ENCODE measurements at places on chromosomes 16 and 17.
A peak's percentile ranks its signal among the peaks of the same experiment; 100 is the strongest.

GRCh38 chr16:5018793-5019192 is 14.9 kb downstream of the NAGPA start:
- no peak for DNase-seq

GRCh38 chr17:21131137-21131536 is 4.4 kb downstream of the DHRS7B start:
- no peak for DNase-seq

- no peak for DNase-seq
Observed at GRCh38 chr16:60748366-60748765, 1287.9 kb downstream of the CDH8 start.

DNA sequence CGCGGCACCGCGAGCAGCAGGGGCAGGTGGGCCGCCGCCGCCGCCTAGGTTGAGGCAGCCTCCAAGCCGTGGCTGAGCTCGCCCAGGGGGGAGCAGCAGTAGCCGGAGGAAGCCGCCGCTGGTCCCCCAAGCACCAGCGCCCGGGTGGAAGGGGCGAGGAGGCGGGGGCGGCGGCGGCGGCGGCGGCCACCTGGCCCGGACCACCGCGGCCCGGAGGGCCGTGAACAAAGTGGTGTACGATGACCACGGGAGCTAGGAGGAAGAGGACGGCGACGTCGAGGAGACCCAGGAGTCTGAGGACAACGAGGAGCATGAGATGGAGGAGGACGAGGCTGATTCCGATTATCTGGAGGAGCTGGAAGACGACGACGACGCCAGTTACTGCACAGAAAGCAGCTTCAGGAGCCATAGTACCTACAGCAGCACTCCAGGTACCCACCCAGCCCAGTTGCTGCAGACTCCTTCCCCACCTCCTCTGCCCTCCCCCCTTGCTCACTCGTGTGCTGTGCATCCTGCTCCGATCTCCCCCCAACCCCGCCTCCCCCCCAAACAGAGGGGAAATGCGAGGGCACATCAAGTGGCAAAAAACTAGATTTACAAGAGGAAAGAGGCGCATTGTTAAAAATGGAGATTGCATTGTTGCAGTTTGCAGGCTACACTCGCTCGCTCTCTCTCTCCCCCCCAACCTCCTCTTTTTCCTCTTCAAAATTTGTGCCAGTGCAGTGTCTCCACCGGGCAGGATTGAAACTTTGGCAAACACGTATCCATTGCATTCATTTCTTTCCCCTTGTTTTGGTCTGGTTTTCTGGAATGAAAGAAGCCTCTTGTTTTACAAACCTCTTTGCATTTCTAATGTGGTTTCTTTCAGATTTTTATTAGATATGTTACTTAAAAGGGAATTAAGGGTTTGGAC is 41.8 kb upstream of the AMZ2 start:
- DNase-seq, result no peak

- DNase-seq, result no peak
Observed at GRCh38 chr16:68083861-68084503, 1.2 kb upstream of the NFATC3 start.

DNA sequence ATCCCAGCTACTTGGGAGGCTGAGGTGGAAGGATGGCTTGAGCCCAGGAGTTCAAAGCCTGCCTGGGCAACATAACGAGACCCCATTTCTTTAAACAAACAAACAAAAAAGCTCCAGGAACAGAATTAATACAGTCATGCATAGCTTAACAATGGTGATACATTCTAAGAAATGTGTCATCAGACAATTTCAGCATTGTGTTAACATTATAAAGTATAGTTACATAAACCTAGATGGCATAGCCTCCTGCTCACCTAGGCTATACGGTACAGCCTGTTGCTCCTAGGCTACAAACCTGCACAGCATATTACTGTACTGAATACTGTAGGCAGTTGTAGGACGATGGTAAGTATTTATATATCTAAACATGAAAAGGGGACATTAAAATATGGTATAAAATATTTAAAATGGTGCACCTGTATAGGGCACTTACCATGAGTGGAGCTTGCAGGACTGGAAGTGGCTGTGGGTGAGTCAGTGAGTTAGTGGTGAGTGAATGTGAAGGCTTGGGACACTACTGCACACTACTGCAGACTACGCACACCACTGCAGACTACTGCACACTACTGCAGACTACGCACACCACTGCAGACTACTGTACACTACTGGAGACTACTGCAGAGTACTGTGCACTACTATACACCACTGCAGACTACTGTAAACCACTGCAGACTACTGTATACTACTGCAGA is 74.6 kb downstream of the TMC6 start:
- DNase-seq, result no peak

DNA sequence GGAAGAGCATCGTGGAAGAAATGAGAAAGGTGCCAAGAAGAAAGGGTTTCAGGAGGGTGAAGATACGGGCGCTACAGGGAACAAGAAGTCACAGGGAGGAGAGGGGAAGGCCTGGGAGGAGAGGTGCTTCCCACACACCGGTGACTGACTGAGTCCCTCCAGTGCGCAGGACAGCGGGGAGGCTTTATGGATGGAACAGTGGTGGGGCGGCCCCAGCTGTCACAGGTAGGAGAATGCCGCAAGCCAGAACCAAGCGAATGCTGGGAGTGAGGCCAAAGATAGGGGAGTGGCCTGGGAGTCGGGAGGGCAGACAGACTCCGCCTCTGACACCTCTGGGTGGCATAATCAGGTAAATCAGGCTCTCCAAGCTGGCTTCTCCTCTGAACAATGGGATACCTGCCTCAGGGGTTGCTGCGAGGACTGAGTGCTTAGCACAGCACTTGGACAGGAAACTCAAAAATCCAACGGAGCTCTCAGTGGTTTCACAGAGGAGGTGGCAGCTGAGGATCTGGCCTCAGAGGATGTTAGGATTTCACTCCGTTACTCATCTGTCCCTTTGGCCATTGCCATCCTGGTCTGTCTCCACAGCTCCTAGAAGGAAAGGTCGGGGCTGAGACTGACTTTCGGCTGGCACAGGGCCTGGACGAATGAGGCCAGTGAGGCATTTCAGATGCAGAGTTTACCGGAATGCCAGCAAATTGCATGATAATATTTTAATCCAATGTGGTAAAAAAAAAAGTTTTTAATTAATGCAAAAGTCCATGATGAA is 717 bp upstream of the CNP start:
- peak; percentile 69 for DNase-seq

DNA sequence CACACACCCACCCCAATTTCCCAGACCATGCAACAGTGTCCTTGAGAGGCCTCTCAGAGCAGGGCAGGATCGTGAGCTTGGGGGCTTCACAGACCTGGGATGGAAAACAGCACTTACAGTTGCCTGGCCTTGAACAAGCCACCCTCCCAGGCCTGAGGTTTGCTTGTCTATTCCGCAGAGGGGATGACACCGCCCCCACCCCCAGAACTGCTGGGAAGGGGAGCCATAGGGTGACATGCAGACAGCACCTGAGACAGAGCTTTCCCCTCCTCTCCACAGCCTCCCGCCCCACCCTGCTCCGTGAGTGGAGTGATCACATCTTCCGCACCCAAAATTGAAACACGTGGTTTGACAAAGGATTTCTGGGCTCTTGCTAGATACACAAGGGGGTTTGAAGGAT is 131.5 kb upstream of the TNRC6C start:
- DNase-seq, result no peak

DNA sequence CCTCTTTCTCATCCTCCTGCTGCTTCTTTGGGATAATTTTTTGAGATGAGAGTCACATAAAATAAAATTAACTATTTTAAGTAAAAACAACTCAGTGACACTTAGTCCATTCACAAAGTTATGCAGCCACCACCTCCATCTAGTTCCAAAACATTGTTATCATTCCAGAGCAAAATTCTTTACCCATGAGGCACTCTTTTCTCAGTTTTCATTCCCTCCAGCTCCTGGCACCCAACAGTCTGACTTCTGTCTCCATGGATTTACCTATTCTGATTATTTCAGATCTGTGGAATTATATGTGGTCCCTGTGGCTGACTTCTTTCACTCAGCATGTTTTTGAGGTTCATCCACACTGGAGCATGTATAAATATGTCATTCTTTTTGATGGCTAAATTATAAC is 239.9 kb upstream of the DYNLRB2 start:
- DNase-seq, result no peak

DNA sequence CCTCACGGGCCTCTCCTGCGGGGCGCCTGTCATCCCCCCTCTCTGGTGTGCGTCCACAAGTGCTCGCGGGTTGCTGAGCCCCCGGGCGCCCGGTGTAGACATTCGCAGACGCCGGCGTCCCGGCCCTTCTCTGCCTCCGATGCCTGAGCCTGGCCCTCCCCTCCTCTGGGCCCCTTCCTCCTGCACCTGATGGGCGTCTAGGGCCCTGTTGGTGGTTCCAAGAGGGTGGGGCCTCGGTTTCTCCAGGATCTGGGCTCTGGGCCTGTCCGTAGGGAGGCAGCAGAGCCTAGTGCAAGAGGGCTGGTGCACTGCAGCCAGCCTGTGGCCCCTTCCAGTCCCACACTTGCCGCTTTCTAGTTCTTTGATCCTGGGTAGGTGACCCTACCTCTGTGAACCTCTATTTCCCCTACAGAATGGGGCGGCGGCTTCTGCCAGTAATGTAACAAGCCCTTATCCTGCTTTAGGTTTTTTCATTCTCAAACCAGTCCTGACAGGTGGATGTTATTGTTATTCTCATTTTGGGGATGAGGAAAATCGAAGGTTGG is 623 bp downstream of the E4F1 start:
- DNase-seq, result no peak

DNA sequence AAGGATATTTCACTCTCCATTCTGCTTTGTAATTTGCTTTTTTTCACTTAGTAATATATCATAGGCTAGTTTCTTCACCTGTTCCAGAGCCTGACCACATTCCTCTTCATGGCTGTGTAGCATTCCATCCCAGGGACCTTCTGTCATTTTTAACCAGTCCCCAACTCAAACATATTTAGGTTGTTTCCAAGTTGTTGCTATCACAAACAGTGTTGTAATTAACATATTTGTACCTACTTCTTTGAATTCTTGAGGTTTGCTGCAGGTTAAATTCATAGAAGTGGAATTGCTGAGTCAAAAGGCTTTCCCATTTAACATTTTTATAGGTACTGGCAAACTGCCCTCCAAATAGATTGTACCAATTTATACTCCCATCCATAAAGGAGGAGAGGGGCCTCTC is 65.1 kb upstream of the MED9 start:
- no peak for DNase-seq

- no peak for DNase-seq
Observed at GRCh38 chr17:80986816-80987475, 4.7 kb upstream of the CHMP6 start.

- no peak for DNase-seq
Observed at GRCh38 chr16:11130978-11131665, 124.9 kb downstream of the SOCS1 start.

- no peak for DNase-seq
Observed at GRCh38 chr16:81329947-81330346, 15.2 kb downstream of the GAN start.

DNA sequence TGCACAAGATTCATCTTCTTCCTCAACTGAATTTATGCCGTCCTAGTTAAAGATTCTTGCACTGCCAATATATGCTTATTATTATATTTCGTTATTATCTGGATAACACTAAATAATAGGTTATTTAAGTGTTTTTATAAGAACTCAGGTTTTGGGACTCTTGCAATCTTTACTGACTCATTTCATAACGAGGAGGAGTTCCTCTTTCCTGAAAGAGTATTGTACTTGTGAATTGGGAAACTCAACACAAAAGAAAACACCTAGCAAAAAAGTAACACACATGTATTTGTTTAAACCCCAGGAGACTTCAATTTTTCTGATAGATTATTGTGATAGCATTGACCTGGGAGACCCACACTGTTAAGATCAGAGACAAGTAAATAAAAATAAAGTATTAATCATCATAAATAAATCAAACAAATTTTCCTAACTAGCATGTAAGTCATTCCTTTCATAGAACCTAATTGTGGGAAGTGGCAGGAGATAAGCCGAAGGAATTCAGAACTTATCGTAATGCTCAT is 505.8 kb downstream of the KCNJ2 start:
- DNase-seq, result no peak

DNA sequence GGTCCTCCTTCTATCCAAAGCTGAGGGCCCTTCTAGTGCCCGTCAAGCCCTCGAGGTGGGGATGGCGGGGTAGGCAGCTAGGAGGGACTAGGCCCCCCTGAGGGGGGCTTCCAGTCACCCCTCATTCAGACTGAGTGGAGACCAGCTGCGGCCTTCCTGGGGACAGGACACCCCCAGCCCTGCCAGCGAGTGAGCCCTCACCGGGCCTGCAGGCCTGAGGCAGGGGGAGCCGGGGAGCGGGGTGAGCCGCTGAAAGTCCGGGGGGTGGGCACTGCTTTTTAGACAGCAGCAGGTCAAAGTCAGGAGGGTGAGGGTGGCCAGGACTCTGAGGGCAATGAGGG is 8.7 kb upstream of the KREMEN2 start:
- no peak for DNase-seq

GRCh38 chr16:56897026-56897799 is 32.2 kb downstream of the SLC12A3 start:
- DNase-seq, result no peak
